ENCODE measurements at places on chromosomes 3 and 15.

- no peak for DNase-seq
Observed at GRCh38 chr3:4684117-4684516, 191.0 kb downstream of the ITPR1 start.

GRCh38 chr3:106425026-106425425 is 556.2 kb upstream of the CBLB start:
- DNase-seq = no peak

GRCh38 chr15:77367631-77368030 is 52.3 kb downstream of the PEAK1 start:
- DNase-seq = no peak

- no peak for DNase-seq
Observed at GRCh38 chr15:86877171-86877631, 797.5 kb downstream of the AGBL1 start.

DNA sequence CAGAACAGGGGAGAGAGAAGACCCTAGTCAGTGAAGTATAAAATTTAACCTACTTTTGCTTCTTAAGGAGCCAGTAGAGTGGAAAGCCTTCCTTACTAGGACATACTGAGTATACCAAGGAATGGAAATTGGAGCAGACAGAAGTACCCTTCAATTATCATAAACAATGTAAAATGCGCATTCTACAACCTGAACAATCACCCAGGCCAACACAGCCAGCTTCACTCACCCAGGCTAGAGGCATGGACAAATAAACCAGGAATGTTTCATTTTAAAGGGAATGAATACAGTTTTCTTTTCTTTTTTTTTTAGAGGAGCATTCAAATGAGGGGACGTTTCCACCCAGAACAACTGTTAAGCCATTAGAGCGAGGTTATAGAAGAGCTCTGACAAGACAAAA is 41.9 kb upstream of the PLXND1 start:
- DNase-seq = no peak

- no peak for DNase-seq
Observed at GRCh38 chr15:58459560-58459959, 27.8 kb downstream of the LIPC start.

GRCh38 chr3:194137506-194138474 is 1.8 kb downstream of the HES1 start:
- DNase-seq = peak; percentile 50

- DNase-seq = no peak
Observed at GRCh38 chr3:128911911-128912310, 32.5 kb downstream of the ACAD9 start.

DNA sequence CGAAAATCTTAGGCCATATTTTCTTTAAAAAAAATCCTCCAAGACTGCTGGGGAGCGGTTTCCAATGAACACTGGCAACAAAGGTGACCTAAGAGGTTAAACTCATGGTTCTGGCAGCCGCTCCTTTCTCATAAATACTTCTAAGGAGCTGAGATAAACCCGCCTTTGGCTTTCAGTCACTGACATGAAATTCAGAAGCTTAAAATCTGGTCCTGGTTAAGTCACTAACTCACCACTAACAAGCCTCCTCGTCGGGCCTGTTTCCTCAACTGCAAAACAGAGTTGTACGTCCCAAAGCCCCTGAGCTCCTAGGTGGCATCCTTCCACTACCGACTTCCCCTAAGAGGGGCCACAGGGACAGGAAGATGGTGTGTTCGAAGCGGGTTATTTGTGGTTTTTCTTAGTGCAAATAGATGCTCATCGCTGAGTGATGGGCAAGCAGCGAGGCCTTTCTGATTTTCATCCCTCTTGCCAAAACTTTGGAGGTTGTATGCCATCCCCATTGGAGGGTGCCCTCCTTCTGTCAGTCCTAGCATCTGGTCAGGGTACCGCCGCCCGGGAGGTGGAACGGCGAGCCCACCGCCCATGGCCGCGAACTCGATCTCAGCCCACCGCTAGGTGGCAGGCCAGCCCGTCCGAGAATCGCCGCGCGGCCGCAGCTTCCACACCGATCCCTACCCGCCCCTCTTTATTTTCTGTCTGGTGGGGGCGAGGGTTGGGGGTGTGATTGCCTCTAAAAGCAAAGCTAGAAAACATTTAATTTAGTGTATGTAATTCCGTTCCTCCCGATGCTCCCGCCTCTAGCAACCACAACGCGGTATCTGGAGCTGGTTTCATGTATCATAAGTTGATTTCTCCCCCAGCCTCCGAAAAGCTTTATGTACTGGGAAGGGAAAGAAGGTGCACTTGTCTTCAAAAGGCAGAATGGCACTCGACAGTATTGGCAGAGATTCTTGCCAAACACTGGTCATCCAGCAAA is 4.6 kb downstream of the BCL6 start:
- peak; percentile 80 for DNase-seq

Measured in endothelial cell (in vitro differentiated cells).